ENCODE measurements at places on chromosomes 2 and 18.

GRCh38 chr2:196088203-196088602 is 19.6 kb upstream of the DNAH7 start:
- no peak for DNase-seq

DNA sequence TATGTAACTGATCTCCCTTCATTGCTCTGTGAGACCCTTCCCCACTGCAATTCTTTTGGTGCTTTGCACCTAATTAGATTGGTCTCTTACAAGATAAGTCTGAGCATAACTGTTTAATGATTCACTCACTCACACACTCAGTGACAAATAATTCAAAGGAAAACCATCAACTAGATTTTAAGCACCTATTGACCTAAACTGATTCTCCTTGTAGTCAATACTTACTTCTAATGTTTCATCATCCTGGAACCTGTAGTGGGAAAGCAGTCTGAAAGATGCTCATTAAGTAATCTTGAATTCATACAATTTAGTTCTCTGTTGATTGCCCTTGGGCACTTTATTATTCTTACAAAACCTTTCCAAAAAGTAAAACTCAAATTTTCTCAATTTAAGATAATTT is 74.3 kb upstream of the COL5A2 start:
- peak; percentile 66 for DNase-seq

- DNase-seq = no peak
Measured at GRCh38 chr2:204129591-204130294, 193.2 kb downstream of the ICOS start.

GRCh38 chr2:171432206-171432968 is 1.4 kb downstream of the METTL8 start:
- no peak for DNase-seq

DNA sequence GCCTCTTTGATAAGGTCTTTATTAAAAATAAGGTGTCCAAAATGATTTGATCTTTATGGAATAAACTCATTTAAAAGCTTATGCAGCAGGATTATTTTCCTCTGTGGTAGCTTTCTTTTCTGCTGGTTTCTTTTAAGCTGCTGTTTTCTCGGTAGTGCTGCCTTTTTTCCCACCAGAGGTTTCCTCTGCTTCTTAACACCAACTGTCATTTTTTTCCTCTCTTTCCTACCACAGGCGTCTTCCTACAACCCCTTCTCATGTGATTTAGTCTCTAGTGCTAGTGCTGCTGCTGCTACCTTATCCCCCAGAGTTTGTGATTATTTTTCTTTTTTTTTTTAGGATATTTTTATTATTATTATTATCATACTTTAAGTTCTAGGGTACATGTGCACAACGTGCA is 102.1 kb upstream of the PGAP1 start:
- DNase-seq = no peak

DNA sequence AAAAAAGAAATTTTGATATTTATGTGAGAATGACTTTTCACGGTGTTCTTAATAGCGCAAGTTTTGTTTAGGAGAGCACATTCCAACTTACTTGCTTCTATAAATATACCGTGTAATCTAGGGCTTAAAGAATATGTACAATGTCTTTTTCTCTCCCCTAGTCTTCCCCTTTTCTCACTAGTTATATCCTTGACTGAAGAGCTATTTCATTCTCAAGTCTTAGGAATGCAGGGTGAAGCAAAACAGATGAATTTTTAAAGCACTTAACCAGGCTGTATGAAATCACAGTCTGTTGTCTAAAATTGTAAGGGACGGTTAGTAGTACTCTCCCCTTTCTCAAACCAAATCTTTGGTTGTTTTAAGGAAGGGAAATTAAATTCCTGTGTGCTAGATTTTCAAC is 29.6 kb upstream of the SLC30A6 start:
- DNase-seq = no peak

DNA sequence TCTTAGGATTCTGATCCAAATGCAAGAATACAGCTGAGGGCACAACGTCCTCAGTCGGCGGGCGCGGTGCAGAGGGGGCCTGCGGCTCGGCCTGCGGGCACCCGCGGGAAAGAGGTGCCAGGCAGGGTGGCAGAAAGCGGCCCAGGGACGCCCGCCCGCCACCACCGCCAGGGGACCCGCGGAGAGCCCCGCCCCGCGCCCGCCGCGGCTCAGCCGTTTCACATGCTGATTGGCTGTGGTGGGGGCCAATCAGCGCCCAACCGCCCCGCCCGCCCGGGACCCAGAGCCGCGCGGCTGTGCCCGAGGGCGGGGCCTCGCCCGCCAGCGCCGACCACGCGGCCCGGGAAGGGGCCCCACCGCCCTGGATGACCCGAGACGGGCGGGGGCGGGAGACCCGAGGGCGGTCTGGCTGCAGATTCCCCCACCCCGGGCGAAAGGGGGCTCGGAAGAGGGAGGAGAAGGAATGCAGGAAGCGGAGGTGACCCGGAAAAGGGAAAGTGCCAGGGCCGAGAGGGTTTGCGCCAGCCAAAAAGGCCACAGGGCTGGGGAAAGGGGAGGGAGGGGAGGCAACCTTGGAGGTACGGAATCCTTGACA is 8.0 kb downstream of the IRS1 start:
- DNase-seq = peak; percentile 84

DNA sequence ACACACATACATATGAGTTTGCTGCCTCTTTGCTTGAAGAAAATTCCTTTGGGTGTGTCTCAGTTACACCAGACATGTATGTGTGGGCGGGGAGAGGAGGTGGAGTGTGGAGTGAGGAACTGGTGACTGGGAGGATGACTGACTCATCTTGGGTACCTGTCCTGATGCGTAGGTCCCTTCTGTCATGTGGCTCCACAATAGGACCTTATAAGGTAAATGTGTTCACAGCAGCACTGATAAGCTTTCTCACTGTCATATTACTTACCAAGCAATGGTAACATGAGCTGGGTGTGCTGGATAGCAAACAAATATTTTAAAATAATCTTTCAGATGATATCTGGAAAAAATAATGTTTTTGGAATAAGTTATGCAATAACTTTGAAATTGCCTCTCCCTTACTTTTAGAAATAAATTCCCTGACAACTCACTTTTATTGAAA is 45.1 kb downstream of the SLC9A2 start:
- no peak for DNase-seq

GRCh38 chr2:39497082-39497801 is 60.2 kb upstream of the MAP4K3 start:
- DNase-seq = no peak

DNA sequence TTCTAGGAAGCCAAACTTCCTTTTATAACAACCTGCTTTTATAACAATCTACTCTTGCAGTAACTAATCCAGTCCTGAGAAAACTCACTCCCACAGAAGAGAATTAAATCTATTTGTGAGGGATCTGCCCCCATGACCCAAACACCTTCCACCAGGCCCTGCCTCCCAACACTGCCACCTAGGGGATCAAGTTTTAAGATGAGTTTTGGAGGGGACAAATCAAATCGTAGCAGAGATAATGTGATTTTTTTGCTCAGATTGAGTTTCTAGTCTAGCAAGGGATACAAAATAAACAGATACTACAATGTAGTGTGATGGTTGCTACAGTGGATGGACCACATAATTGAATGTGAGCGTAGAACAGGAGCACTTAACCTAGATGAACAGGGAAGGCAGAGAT is 52.2 kb downstream of the NCOA1 start:
- no peak for DNase-seq

DNA sequence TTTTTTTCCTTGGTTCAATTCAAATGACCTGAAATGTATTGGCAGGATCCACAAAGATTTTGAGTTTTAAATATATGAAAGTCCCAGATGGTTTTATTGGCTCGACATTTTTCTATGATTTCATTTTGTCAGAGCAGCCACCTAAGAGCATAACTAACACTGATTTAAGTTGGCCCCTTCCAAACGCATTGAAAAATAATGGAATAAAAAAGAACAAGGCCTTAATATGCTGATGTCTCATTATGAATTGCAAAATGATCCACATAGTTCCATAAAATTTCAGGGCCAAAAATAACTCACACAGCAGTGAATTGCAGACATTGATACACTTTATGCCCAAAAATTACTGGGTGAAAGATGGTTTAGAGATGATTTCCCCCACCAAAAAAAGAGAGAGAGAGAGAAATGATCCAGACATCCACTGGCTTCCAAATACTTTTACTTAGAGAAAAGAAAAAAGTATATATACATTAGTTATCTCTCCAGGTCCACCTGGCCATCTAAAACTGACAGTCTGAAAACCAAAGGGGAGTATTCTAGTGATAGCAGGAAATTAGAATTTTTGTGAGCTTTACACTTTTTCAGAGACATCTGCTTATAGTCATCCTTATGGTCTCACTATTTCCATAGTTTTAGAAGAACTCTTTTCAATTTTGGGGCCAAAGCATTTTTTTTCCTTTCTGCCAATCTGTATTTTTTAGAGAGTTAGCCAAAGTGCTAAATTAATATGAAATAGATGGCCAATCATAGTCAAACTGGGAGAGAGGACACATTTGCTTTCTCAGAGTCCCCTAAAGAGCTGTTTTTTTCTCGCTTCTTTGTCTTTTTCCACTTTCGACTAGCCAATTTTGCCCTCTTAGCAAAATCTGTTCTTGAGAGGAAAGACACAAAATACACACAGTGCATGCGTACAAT is 213.5 kb upstream of the RND3 start:
- no peak for DNase-seq

DNA sequence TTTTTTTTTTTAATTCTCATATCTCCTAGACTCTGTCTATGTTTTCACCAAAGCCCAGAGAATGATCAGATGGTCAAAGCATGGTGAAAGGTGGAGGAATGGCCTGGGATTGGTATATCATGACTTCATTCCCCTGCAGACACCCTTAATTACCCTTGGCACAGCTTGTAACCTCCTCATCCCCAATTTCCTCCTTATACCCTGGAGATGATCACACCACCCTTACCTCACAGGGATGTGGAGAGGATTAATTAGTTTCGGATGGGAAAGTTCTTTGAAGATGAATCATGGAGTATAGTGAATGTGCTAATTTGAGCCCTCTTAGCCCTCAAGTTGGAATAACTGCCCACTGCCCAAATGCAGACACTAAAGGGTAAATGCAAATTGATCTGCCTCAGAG is 138.0 kb upstream of the LYPD6 start:
- DNase-seq = no peak

DNA sequence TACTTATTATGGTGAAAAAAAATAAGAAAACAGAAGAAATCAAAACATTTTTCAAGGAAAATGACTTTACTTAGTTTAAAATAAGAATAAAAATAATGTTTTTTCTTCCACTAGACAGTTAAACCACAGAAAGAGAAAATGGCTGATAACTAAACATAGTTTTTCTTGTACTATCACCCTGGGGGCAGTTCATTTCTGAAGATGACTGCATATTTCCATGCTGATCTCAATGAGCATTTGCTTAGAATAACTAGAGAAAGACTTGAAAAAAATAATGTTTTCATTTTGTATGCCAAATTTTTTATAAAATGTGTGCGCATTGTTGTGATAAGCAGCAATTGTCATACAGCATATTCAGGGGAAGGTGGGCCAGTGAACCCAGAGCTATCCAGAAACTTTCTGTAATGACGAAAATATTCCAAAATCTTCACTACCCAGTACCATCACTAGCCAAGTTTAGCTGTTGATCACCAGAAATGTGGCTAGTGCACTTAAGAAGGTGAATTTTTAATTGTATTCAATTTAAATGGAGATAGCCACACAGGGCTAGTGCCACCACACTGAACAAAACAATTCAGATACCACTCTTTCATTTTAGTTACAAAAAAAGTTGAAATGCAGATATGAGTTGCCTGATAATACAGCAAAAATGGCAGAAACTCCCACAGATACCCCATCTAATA is 513.4 kb upstream of the NETO1 start:
- DNase-seq = no peak

DNA sequence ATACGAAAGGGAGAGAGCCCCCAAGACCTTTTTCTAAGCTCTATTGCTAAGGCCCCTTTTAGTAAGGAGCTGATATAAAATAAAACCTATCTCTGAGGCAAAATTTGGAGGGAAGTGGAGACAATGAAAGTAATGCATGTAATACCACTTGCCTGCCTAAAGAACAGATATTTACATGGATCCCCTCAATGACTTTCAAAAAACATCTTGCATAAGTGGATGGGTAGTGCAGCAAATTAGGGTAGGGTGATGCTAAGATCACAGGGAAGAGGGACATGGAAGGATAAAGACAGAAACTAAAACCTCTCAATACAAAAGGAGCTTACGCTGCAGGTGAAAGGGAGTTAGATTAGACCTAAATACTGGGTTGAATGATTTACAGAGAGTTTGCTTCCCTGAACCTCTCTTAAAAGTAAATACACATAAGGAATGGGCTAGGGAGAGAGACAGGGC is 1.1 kb downstream of the ZNF513 start:
- no peak for DNase-seq

- no peak for DNase-seq
Measured at GRCh38 chr2:153214337-153214736, 264.2 kb downstream of the RPRM start.

DNA sequence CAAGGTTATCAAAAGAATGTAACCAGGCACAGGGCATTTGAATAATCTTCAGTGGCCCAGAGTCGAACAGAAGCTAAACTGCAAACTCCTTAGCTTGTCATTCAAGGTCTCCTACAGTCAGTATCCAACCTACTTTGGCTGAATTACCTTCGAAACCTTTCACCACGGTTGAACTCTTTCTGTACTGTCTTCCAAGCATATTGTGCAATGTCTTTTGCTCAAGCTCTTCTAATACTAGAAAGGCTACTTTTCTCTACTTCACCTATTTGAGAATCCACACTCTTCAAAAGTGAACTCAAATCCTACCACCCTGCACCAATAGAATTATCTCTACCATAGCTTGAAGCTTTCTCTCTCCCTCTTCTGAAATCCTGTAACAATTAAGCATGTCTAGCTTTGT is 142.9 kb downstream of the NR4A2 start:
- no peak for DNase-seq

GRCh38 chr2:203170502-203170901 is 68.3 kb upstream of the CYP20A1 start:
- no peak for DNase-seq

DNA sequence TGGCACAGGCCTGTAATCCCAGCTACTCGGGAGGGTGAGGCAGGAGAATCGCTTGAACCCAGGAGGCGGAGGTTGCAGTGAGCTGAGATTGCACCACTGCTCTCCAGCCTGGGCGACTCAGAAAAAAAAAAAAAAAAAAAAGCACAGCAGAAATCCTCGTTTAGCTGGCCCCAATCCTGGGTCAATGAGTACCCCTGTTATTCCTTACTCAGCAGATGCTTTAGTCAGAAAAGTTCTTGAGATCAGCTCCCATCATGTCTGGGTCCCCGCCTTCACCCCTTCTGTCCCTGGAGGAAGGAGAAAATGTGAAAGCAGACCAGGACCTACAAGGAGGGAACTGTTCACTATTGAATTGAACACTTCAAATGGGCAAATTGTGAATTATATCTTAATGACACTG is 16.4 kb upstream of the KCNG3 start:
- no peak for DNase-seq

DNA sequence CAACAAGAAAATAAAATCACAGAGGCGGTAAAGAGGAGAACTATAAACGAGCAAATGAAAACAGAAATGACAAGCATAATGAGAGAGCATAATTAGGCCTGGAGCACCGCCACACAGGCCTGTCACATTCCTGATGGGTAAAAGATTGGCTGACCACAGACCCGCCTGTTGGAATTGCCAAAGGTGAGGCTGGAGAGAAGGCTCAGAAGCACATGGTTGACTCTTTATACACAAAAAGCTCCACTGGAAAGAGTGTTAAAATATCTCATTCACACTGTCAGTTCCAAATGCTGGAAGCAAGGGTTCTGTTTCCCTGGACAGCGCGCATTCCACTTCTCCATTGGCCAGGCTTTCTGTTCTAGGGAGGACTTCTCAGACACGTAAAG is 5.9 kb upstream of the LGALSL start:
- no peak for DNase-seq

Data from NCI-H460 (cell line).